T-helper 17 cell (primary cell): ENCODE measurements at places on chromosomes 7 and 10.

- no peak for DNase-seq
Measured at GRCh38 chr10:6603142-6604125, 23.4 kb upstream of the PRKCQ start.

DNA sequence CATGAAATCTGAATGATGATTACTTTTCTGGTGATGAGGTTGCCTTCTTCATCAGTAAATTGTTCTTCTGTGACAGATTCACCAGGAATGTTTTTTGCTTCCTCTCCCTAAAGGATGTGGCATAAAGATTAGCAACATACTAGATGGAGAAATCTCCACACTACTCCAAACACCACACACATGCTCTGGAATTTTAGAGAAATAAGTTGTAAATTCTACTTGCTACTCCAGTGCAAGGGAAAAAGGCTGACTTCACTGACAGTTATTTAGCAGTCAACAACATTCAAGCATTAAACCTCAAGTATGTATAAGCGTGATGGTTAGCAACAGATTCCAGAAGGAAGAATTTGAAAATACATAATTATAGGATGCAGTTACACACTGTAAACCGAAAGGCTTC lies 137.9 kb upstream of the CCDC6 start:
- DNase-seq: no peak

- DNase-seq: no peak
Measured at GRCh38 chr7:15675379-15675778, 11.1 kb downstream of the MEOX2 start.

DNA sequence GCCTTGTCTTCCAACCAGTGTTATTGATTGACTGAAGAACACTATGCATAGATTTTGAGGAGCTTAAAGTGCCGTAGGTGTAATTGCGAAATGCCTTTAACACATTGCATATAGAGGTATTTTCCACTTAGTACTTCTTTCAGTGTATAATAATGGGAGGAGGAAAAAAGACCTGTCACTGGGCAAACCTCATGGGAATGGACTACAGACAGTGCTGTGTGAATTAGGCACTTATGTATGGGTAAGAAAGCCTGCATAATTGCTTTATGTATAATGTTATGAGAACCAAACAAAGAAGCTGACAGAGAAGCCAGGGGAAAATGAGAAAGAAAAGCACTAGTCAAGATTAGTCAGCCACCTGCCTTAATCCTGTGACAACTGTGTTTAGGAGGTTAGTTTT lies 12.4 kb upstream of the SCRN1 start:
- no peak for DNase-seq

DNA sequence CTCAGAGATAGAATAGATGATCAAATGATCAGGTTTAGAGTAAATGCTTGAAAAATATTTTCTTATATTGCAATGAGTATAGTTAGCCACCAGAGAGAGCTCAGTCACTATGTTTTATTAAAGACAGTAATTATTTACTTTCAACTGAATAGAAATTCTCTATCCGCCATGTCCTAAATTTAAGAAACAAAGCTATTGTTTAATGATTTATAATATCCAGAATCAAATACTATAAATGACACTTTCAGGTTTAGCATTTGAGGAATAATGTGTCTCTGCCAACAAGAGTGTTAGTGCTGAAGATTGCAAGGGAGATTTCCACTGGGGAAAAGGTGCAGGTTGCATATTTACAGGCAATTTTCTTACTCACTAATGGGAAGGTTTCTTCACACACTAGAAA lies 184.7 kb downstream of the DGKB start:
- DNase-seq: no peak

DNA sequence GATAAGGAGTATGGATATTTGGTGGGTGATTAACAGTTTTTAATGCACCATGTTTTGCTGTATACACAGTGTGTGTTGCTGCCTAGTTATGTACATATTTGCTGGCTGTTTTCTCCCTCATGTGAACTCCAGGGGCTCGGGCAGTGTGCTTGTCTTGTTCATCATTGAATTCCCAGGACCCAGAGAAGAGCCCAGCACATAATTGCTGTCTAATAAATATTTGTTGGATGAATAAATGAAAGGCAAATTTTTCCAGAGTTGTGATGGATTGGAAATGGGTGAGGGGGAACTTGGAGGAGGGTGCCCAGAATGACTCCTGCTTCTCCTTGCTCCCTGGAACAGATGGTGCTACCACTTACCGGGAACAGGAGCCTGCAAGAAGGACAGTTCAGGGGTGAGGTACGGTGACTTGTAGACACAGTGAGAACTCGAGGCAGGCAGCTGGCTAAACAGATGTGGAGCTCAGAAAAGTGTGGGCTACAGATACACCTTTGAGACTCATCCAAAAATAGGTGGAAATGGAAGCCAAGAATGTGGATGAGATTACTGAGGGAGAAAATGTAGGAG lies 586.8 kb upstream of the MGMT start:
- no peak for DNase-seq

GRCh38 chr7:80999100-80999499 lies 80.2 kb upstream of the SEMA3C start:
- DNase-seq: no peak

DNA sequence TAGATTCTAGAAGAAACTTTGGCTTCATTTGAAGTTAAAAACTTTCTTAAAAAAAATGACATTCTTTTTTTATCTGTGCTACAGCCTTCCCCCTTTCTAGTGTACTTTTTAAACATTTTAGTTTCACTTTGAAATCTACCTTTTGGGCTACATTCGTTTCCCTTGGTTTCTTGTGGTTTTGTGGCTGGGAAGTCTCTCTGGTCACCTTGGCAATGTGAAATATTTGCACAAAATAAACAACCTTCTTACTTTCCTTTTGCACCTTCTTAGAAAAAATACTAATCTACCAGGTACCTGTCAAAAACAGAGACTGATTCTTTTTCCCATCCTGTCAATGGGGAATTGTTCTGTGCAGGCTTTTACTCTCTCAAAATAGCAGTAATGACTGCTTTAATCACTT lies 350.2 kb downstream of the GATA3 start:
- no peak for DNase-seq

DNA sequence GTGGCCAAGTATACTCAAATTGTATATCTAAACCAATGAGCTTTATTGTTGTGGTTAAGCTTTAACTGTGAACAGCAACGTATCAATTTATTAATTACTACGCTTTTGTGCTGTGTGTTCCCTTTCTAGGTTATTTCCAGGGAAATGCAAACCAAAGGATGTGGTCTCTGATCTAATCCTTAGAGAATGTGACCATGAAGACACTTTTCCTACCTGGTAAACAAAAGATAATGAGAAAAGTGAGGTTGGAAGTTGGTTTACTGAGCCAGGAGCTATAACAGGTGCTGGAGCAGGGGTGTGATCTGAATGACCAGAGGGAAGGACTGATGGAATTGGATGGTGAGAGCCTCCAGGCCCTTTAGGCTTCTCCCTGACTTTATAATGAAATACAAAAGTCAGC lies 25.4 kb upstream of the CALU start:
- DNase-seq: no peak

DNA sequence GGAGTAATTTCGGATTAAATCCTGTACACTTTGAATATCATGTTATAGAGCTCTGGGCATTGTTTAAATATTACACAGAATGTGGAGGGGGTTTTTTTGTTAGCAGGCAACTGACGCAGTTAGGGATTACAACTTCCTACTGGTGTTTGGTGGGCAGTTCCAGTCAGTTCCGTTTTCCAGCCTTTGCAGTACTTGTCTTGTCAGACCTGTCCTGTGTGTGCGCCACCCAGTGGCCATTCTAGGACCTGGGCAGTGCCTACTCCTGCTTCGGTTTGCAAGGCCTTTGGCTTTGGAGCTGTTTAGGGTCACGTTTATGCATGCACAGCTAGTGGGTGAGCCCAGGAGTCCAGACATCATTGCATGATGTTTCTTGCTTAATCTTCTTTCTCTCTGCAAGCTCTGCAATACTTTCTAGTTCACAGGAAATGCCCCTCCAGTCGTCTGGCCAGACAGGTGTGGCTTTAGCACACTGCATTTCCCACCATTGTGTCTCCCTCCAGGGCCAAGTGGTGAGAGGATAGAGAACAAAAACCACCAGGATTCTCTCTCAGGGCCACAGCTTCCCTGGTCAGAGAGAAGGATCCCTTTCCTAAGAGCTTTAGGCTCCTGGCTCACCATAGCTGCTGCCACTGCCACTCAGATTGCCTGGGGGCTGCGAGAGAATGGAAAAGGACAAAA lies 96.5 kb upstream of the TARP start:
- peak; percentile 62 for DNase-seq

DNA sequence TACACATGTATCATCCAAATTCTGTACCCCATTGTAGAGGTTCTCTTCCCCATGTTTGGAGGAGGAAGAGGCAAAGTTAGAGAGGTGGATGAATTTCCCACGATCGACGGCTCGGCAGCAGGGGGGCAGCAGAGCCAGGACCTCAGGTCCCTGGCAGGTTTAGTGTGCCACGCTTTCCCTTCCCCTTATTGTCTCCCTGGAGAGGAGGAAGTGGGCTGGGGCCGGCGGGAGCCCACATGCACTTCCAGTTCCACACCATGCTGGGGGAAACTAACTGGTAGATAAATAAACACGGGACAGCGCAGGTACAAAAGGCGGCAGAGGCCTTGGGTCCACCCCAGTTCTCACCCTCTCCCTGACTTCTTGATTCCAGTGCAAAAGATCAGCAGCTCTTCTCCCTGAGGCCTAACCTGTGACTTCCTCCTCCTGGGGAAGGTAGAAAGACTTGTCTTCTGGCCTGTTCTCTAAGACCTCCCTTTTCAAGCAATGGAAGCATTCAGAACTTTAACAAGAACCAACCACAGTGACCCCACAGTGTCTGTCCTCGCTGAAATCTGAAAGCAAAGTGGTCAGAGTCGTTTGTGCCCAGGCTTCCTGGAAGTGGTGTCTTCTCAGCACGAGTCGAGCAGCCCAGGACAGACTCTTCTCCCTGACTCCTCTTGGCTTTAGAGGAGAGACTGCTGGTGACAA lies 30.5 kb upstream of the SRGN start:
- no peak for DNase-seq

- no peak for DNase-seq
Measured at GRCh38 chr7:113561446-113561845, 357.4 kb downstream of the PPP1R3A start.

GRCh38 chr10:103416436-103417147 lies 20.2 kb downstream of the PDCD11 start:
- peak; percentile 31 for DNase-seq

DNA sequence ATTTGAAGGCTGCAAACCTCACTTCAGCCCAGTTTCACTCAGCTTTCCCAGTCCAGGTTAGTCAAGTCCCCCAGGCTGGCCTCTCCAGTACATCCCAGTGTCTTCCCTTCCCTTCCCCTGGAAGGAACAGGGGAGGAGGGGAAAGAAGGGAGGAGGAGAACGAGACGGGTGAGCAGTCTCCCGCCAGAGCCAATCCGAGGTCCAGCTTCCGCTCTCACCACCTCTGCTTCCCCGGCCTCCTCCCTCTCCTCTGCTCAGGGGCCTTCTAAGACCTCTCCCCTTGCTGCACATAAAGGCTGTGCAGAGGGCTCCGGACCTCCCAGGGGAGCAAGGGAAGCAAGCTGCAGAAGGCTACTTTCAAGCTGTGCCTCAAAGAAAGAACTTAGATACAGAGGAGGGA lies 4.1 kb downstream of the ATG9B start:
- no peak for DNase-seq

DNA sequence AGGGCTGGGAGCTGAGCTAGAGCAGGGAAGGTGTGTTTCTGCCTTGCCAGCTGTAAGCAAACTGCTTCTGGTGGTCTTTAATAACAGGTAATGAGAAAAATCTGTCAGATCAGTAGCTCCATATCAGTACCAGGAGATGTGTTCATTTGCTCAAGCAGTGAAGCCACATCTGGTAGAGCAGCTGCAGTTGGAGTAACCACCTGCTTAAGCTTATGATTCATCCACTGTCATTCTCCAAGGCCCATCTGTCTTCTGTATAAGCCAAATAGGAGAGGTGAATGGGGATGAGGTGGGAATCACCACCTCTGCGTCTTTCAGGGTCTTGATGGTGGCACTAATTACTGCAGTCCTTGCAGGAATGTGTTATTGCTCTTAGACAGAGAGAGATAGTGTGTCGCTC lies 18.4 kb upstream of the COBL start:
- DNase-seq: no peak

DNA sequence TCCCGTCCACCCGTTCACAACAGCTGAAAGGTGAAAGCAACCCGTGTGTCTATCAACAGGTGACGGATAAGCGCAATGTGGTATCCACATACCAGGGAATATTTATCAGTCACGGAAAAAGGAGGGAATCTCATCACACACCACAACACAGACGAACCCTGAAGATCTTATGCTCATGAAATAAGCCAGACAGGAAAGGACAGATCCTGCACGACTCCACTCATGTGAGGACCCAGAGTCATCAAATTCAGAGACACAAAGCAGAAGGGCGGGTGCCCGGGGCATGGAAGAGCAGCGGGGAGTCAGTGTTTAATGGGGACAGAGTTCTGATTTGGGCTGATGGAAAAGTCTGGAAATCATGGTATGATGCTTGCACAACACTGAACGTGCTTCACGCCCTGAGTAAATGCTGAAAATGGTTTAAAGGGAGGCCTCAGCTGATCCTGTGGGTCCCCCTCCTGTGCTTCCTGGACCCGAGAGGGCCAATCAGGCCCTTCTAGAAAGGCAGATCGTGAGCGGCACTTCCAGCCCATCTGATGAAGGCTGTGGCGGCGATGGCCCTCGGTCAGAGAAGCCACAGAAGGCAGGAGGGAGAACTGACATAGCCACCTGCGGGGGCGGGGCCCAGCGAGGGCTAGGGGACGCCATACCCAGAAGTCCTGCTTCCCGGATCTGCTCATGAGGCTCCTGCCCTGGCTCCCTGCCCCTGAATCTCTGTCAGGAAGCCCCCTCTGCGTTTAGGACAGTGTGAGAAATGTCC lies 19.1 kb downstream of the WDR86 start:
- no peak for DNase-seq

- DNase-seq: no peak
Measured at GRCh38 chr10:31958856-31959255, 30.2 kb upstream of the ARHGAP12 start.

GRCh38 chr7:150481186-150481920 lies 30.9 kb downstream of the GIMAP8 start:
- peak; percentile 17 for DNase-seq

- no peak for DNase-seq
Measured at GRCh38 chr7:15560968-15561367, 847 bp downstream of the AGMO start.

GRCh38 chr7:27083646-27084045 lies 12.2 kb downstream of the HOXA1 start:
- no peak for DNase-seq

GRCh38 chr10:77926566-77927401 lies at the start of gene DLG5:
Gene DLG5 (minus strand): TSS chr10:77926755. CDS start chr10:77926520, 235 bp downstream.
- DNase-seq: no peak

- no peak for DNase-seq
Measured at GRCh38 chr7:78742694-78743093, 710.8 kb downstream of the MAGI2 start.
